ENCODE measurements at places on chromosomes 1 and 21. TPM values are rescaled to one million over a fixed set of nuclear protein-coding genes. Genes with fewer than 3 reads are reported as not detected.

GRCh38 chr1:228083871-228084278, 1.4 kb downstream of the ARF1 start:
- no peak for DNase-seq

DNA sequence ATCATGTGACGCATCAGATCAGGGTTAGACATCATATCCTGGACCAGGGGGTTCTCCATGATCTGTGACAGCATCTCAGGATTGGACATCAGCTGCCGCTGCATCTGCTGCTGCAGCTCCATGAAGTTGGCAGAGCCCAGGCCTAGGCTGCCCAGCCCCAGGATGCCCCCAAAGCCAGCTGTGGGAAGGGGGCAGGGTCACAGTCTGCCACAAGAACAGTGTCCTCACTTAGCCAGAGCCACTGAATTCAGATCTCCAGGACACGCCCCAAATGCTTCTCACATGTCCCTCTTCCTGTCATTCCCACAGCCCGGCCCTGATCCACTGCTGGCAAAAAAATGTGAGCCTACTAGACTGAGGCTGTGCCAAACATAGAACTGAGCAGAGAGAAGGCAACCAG, 3.2 kb downstream of the UBQLN4 start:
- no peak for DNase-seq

- DNase-seq = no peak
Measured at GRCh38 chr21:37618081-37618480, 251.5 kb downstream of the DYRK1A start.

- peak; percentile 74 for DNase-seq
Measured at GRCh38 chr1:21874778-21875547, 62.1 kb downstream of the HSPG2 start.

- DNase-seq = peak; percentile 56
Measured at GRCh38 chr1:171654942-171655745, 2.7 kb upstream of the MYOC start.

DNA sequence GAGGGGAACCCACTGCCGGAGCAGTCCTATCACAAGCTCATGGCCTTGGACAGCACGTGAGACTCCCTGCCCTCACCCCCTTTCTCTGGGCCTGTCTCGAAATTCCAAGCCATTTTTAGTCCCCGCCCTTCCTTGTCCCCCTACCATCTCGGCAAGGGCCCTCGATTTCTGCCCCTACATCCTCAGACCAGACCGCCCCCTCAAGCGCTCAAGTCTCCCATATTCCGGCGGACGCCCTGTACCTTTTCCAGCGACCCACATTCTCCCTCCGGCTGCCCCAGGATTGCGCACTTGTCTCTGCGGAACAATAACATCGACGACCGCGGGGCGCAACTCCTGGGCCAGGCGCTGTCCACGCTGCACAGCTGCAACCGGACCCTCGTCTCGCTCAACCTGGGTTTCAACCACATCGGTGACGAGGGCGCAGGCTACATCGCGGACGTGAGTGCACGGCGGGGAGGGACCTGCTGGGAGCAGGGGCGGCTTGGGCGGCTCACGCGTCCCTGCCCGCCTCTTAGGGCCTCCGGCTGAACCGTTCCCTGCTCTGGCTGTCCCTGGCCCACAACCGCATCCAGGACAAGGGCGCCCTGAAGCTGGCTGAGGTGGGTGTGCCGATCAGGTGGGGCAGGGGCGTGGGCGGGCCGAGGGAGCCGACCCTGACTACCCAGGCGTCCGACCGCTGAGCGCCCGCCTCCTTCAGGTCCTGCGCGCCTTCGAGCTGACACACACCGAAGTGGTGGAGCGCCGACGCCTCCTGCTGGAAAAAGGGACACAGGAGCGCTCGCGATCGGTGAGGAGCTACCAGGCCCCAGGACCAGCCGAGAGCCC, 7.0 kb downstream of the LRRC71 start:
- DNase-seq = peak; percentile 73

GRCh38 chr1:65108025-65108642, 39.9 kb upstream of the AK4 start:
- no peak for DNase-seq

DNA sequence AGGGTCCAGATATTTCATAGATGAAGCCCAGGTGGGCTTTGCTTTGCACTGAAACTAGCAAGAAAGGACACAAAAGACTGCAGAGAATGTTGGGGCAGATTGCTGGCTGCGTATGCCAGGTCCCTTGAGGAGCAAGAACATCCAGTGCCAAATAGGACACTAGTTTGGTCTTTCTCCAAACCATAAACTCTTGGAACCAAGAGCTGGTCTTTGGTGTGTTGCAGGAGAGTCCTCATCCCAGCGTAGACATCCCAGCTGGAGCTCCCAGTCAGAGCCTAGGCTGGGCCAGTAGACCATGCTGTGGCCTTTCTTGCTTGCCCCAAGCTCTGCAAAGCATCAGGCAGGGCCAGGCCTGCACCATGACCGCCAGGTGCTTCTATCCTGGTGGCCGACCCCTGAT, 87.5 kb downstream of the ATP5PO start:
- no peak for DNase-seq

GRCh38 chr1:226397011-226397926, 10.6 kb downstream of the PARP1 start:
- DNase-seq = no peak

DNA sequence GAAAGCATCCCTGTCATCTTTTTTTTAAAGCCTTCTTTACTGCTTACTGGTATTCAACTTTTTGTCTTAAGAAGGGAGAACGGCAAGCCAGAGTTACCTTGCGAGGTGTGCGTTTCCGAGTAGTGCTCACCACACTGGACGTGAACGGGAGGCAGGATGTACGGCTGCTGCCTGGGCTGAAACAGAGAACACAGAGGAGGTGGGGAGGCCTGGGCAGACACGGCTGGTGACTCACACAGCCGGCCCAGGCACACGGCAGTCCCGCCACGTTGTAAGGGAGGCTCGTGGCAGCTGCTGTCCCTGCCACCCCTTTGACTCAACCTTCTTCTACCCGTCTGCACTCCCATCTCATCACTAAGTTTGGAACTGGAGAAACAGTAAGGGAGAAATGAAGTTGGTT, 105.8 kb downstream of the SMYD2 start:
- DNase-seq = no peak

DNA sequence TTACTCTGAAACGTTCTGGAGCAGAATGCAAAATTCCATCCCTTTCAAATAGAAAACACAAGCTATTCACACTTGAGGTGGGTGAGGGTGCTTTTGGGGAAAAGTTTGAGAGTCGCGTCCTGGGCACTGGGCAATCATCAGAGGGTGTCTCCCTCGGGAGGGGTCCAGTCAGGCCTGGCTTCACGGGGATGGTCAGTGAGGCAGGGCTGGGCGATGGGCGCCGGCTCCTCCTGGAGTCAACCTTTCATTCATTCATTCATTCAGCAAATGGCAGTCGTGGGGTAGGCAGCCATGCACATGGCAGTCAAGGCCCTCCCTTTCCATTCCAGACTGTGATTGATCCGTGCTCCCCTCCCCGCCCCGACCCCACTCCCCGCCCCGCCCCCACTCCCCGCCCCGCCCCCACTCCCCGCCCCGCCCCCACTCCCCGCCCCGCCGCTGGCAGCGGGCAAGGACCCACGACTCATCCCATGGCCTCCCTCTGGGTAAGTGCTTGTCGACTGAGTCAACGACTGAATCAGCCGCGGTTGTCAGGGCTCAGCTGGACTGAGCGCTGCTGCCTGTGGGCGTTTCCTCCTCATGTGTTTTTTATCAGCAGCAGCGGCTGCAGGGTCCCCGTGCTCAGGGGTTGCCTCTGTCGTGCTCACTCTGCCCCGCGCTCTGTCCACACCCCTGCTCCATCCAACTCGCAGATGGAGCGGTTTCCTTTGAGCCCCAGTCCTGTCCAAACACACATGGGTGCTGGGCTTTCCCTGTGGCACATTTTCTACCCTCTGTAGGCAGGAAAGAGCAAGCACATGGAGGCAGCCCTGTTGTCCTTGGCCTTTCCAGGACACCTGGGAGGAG, 12.5 kb upstream of the SPSB1 start:
- DNase-seq = peak; percentile 84

GRCh38 chr1:205975387-205975998, 27.7 kb downstream of the RAB7B start:
- no peak for DNase-seq

DNA sequence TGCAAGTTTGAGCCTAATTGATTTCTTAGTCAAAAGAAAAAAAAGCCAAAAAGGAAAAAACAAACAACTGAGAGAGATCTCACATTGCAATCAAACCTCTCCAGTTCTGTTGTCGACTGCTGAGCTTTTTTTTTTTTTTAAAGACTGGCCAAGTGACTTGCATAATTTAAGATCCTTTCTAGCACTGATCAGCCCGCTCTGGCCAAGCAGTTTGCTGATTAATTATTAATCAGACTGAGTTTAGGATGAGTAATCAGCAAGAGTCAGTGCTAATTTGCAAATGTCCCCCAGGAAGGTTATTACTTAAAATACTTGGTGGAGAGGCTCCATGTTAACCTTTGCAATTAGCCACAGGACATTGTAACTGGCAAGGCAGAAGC, 39.3 kb downstream of the HMGB4 start:
- DNase-seq = no peak

GRCh38 chr1:167987174-167987573, 50.3 kb upstream of the MPC2 start:
- no peak for DNase-seq

Gene CACNA1S
- polyA plus RNA-seq = 0.11 TPM

Gene SH2D1B
- 0.63 TPM for polyA plus RNA-seq

Gene CSF3R
- 5.7 TPM for polyA plus RNA-seq

All from left lung (tissue), 14 donors.